ENCODE measurements at places on chromosomes 3 and 15.

DNA sequence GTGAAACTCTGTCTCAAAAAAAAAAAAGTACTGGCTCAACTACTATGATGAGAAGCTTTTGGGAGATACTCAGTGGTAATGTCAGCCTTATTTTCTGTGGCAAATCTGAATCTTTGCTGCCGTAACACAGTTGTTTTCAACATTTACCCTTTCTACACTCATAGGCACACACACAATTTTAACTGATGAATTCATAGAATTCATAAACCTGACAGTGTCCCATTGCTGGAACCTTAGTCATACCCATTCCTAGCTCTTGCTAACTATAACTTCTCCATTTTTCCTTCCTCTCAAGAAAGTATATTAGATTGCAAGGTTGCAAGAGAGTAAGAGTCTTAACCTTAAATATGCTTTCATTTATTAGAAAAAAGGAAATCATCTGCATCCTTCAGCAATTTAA is 496.6 kb downstream of the FHIT start:
- DNase-seq = peak; percentile 74

DNA sequence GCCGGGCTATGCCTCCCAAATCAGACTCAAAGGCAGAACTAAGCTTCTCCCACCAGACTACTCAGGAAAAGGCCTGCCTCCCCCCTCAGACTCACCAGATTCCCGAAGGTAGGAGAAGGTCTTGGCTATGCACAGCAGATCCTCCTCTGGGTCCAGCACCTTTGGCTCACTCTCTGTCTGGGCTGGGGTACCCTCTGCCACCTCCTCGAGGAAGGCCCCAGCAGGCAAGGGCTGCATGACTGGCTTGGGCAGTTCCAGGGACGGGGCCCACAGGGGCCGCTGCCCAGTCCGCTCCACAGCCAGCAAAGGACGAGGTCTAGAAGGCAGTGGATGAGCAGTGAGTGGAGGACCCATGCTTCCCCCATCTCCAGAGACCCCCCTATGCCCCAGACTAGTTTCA is 3.3 kb downstream of the CISH start:
- DNase-seq = no peak

DNA sequence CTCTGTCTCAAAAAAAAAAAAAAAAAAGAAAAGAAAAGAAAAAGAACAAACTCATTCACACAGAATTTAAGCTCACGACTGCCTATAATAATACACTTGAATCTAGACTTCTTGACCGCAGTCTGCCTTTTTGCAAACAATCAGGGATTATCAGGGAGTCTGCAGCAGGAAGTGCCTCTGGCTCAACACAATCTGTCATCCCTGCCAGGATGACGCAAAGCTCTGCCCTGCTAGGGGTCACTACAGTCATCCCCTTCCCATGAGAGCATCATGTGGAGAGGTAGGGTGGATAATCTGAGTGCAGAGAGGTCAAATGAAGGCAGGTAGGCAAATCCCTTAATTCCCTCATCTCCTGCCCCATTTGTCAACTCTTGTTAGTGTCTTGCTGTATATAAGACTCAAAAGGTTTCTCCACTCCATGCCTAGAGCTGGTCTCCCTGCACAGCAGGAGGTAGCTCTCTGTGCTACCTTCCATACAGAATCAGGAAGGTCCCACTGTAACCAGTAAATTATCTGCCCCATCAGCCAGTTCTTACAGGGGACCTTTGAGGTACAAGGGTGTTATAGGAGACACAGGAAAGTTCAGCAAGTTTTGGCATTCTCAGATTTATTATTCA is 4.2 kb downstream of the UBAP1L start:
- DNase-seq = peak; percentile 19

DNA sequence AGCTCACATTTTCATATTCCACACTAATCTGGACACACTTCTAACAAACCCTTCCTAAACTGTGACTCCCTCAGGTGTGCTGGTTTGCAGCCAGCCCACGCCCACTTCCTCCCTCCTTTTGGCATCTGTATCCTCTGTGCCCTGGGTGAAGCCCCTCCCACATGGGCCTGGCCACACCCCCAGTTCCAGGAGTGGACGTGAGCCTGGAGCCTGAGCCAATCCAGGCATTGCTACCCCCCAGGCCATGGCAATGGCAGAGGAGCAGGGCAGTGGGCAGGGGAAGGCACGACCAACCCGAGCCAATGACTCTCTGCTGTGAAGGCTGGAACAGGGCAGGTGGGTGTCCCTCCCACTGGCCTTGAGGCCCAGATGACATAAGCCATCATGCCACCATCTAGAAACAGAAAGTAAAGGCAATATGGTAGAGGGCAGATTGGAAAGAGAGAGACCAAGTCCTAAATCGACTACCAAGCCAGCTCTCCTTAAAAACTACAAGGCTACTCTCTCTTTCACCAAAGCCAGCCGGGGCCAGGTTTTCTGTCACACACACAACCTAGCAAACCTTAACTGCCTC is 18.6 kb downstream of the FAM174B start:
- no peak for DNase-seq

Data from fibroblast of skin of right quadriceps (primary cell).